ENCODE measurements at places on chromosomes 11 and 22.

GRCh38 chr11:48064306-48064705 is 83.9 kb downstream of the PTPRJ start:
- DNase-seq, result no peak

DNA sequence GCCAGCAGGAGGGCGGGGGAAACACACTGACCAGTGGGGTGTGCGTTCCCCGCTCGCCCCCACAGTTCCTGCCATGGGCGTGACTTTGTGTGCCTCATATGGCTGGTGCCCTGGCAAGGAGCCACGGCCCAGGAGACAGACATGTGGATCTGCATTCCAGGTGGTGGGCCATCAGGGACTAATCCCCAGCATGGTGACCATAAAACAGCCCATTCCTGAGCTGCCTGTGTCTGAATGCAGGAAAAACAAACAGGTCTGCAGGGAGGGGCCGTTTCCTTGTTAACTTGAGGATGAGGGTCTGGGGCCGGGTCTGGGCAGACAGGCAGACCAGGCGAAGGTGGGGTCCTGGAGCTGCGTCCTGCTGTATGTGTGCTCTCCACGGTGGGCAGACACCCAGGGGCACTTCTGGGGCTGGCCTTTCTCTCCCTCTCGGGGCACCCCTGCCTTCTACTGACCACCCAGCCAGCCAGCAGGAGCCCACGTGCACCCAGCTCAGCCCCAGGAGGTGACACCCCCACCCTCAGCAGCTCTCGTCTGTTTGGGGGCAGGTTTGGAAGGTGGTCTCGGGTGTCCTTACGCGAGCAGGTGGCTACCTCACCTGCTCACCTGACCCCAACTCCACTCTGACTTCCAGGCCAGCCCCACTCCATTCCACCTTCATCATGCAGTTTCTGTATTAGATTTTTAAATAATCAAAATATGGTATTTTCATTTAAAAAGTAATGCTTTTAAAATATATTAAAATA is 120.3 kb downstream of the KCNQ1OT1 start:
- DNase-seq, result no peak

DNA sequence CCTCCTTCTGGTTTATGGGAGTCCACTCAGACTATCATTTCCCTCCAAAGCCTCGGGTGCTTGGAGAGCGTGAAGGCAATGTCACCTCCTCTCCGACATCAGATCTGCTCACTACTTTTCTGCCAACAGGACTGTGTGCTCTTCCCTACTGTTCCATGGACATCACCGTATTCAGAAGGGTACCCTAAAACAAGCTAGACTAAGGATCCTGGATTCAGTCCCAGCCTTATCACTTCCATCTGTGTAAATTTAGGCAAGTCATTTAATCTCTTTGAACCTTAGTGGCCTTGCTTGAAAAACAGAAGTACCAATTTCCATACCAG is 78.2 kb downstream of the KCNC1 start:
- no peak for DNase-seq

DNA sequence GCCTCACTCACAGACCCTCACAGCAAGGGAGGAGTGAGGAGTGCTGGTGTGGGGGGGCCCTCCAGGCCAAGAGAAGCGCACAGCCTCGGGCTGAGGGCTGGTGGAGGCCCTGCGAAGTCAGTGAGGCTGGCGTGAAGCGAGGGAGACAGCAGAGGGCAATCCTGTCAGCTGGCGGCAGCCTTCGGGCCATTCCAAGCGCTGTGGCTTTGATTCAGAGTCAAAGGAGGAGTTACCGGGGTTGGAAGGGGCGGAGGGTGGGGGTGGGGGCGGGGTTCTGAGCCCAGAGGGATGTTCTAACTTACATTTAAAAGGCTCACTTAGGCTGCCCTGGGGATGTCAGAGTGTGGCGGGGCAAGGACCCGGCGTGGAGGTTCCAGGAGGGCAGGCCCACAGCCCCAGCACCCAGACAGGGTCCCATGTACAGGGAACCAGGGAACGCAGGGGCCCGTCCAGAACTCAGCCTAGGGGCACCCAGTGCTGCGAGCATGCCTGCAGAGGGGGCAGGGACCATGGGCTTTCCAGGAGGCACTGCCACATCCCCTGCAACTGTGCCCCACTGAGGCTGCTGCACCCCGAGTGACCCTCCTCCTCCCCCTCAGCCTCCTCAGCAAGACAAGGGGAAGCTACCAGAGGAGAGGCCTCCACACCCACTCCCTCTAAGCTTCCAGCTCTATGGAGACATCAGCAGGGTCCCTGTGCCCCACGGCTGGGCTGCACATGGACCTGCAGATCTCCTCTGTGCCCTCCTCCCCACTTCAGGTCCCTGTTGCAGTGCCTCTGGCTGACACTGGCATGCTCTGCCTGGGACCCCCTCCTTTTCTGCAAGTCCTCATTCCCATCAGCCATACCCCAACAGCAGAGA is 39.7 kb upstream of the TTLL12 start:
- no peak for DNase-seq

DNA sequence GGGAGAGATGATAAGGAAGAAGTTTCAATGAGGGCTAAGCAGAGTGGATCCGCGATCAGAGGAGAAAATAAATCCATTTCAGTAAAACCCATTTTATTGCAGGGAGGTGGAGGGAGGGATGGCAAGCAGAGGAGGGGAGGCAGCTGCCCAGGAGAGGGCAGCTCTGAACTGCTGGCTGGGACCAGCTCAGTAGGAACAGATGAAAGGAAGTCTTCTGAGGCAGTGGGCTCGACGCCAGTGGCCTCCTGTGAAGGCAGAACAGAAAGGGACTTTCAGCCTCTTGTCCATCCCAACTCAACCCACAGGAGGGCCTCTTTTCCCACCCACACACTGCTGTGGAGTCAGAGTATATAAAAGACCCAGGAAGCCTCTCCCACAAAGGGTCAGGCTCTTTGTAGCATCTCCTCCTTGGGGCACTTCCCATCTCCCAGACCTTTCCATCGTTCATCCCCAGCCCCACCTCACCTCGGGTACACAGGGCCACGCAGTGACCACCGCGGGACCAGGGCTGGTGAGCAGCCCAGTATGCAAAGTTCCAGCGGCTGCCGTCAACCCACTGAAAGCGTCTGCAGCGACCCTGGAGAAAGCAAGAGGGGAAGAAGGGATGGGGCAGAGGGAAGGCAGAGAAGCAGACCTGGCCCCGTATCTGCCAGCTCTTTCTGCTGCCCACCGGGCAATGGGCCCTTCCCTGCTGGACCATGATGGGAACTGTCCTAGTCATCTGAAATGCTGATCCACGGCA is 3.0 kb downstream of the PRG2 start:
- DNase-seq, result no peak

GRCh38 chr11:33617672-33618350 is 82.8 kb downstream of the C11orf91 start:
- no peak for DNase-seq

GRCh38 chr11:33362051-33362910 is 105.1 kb downstream of the HIPK3 start:
- DNase-seq, result no peak

DNA sequence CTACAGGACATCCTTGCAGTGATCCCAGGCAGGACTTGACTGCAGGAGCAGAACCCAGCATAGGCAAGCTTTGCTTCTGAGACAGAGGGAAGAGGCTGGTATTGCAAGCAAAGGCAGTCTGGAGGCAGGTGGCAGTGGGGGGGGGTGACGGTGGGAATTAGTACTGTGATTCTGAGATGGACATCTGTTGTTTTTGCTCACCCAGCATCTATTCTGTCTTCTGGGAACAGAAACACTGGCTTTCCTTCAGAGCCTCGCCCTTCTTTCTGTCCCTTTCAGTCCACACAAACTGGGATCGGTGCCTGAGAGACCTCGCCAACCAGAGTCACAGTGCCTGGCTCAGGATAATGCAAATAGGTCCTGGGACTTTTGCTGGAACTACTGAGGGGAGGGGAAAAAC is 31.2 kb upstream of the RASL10A start:
- DNase-seq, result no peak

DNA sequence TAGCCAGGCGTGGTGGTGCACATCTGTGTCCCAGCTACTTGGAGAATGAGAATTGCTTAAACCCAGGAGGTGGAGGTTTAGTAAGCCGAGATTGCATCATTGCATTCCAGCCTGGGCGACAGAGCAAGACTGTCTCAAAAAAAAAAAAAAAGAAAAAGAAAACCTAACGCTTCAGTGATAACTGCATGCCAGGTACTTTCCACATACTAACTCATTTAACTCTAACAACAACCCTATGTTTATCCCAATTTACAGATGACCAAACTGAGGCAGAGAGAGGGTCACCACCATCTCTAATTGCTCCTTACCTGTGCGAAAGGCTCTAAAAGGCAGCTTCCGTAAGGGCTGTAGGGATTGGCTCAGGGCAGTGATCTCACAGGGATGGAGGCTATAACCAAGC is 11.6 kb downstream of the PISD start:
- no peak for DNase-seq

DNA sequence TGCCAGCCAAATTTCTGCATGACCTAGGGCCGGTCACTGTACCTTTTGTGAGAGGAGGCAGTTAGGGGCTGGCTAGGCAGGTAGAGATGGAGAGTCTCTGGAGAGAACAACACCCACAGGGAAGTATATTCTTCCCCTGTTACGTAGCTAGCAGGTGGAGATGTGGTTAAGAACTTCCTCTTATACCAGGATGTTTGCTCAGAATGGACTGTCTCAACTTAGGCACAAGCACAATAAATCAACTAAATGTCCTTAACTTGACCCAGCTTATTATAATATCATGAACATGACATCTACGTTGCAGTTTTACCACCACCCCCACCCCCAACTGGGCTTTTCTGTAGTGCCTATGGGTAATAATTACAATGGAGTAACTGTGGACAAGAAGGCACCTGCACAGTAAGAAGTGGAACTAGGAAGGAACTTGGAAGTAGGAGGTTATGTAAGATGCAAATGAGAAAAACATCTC is 60.7 kb upstream of the MPEG1 start:
- DNase-seq, result no peak

- no peak for DNase-seq
These were observed 12.1 kb downstream of the IGSF22 start for GRCh38 chr11:18713646-18714442.

GRCh38 chr22:35065796-35066218 is at the start of gene ISX:
Gene ISX (plus strand): TSS chr22:35066158. CDS start chr22:35067088, 930 bp downstream.
- no peak for DNase-seq

- DNase-seq, result peak; percentile 71
These were observed at the start of gene TRIM21 for GRCh38 chr11:4393209-4393857. Gene TRIM21 (minus strand): TSS chr11:4393702. CDS start chr11:4390409, 3,293 bp downstream.

DNA sequence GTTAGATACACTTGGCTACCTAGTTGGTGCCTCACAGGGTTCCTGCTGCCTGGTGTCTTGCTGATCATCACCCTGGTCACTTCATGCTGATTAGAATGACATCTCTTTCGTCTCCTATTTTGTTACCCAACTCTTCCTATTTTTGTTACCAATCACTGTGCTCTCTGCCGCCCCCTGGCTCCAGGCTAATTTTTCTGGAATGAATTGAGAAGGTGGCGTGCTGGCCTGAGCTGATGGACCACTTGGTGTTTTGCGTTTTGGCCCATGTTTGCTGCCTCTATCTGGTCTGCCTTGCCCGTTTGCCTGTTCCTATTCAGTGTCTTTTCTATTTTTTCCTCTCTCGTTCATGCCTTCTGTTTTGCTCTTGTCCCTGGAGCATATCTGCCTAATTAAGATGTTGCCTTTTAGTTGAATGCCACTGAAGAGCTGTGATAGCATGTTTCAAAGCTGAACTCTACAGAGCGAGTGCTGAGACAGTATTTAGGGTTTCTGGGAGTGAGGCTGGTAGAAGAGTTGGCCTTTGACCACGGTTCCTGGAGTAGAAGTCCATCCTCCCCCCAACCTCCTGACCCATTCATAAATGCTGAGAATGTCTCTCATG is 5.9 kb upstream of the ATF4 start:
- DNase-seq, result no peak

- DNase-seq, result no peak
These were observed 52.7 kb downstream of the SYN3 start for GRCh38 chr22:33005476-33005875.

DNA sequence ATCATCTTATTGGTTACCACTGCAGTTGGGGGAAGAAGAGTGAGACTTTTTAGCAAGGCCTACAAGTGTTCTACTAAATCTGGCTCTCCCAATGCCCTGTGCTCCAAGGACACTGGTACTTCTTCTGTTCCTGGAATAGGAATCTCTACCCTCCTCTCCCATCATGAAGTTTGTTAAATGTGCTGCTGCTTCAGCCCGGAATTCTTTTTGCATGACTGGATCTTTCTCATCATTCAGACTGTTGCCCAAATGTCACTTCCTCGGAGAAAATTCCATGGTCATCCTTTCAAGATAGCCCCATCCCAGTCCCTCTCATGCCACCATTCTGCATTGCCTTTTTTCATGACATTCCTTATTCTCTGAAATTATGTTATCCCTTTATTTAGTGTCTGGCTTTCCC is 400.8 kb downstream of the SOX6 start:
- DNase-seq, result no peak

DNA sequence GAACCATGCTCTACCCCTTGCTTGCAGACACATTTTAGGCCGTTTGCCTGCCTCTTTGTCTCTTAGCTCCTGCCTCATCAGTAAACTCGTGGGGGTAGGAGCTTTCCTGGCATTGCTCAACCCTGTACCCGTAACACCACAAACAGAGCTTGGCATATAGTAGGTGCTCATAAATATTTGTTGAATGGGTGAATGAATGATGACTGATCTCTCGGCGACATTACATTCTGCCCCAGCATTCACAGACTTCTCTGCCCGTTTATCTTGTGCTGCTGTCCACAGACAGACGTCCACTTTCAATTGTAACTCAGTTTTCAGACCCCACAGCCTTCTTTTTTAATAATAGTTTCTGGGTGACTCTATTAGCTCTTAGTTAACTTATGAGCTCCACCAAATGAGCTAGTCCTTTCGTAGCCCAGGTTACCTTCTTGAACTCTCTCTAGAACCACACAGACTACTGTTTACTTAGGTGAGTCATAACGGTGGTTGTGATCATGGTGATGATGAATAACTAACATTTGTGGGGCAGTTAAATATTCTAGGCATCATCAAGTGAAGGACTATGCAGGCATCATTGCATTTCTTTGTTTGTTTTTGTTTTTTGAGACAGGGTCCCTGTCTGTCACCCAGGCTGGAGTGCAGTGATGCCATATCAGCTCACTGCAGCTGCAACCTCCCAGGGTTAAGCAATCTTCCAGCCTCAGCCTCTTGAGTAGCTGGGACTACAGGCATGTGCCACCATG is 188.4 kb downstream of the ADAMTS15 start:
- no peak for DNase-seq

DNA sequence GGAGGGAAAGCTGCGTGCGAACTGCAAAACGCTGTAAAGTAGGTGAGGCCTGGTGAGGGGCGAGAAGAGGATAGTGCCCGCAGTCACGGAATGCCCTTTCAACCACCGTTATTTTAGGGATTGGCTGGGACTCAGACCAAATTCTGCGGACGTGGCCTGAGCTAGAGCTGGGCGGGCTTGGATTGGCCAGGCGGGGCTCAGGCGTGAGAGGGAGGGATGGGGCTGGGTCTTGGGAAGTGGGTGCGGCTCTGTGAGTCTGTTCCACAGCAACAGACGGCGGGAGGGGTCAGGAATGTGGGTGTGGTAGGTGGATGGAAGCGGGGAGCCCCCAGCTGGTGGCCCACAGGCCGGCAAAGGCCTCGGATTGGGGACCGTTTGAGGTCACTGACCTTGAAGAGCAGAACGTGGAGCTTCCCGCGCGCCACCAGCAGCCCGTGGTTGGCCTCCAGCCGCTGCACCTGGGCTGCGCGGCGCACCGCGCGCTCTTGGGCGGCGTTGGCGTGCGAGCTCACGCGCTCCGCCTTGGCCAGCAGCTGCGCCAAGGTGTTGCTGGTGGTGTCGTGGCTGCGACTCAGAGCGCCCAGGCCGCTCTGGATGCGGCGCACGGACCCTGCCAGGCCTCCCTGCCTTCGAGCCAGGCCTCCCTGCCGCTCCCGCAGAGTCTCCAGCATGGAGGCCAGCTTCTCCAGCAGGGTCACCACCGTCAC is 444 bp downstream of the CAVIN3 start:
- DNase-seq, result no peak

Data from activated T-helper 1 cell treated with anti-CD3 and anti-CD28 coated beads, Interleukin-2, amount 50 U/mL, for 16 hours (primary cell).